ENCODE measurements at places on chromosomes 1 and 21.

DNA sequence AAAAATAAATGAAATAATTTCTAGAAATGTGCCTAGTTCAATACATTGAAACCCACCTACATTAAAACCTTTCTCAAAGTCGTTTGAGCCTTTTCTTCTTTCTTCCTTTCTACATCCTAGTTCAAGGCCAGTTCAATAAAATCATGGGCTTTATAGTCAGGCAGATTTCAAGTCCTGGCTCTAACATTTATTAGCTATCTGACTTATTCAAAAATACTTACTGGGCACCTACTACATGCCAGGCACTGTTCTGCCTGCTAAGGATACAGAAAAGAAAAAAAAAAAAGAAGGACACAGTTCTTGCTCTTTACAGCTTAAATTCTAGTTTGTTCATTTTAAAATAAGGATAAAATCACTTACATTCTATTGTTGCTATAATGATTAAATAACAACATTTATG lies 134.2 kb upstream of the FGGY start:
- no peak for DNase-seq

GRCh38 chr1:172350856-172351255 lies 69.6 kb upstream of the C1orf105 start:
- DNase-seq: no peak

GRCh38 chr21:27734146-27734545 lies 767.3 kb upstream of the ADAMTS5 start:
- no peak for DNase-seq

DNA sequence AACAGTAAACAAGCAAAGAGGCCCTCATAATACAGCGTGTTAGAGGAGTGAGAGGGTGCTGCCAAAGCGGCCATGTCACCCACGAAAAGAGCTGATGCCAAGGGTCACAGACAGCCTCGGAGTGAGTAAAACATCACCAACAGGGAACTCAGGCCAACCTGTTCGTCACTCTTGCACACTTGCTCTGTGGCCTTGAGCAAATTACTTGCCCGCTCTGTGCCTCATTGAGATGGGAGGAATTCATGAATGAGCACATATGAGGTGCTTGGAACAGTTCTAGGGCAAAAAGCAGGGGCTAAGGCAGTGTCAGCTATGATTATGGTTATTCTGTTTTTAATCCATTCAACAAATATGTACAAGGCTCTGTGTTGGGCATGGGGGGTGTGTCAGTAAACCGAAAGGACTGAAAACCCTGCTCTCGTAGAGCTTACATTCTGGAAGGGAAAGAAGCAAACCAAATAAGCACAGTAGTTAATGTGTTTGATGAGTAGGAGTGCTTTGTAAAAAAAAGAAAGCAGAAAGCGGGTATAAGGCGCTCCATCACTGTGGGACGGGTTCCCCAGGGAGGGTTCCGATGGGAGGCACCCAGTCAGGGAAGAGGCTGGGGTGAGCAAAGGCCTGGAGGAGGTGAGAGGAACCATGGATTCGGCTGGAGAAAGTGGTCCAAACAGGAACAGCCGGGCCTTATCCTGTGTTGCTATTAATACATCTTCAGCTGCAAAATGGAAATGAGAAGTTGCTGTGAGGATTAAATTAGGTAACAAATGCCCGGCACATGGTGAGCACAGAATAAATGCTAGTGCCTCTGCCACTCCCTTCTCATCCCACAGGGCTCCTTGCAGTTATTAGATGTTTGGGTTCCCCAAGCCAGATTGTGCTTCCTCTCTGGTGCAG lies 39.5 kb upstream of the RD3 start:
- DNase-seq: no peak

- DNase-seq: peak; percentile 76
These were observed 71.4 kb downstream of the USP1 start for GRCh38 chr1:62508187-62508758.

DNA sequence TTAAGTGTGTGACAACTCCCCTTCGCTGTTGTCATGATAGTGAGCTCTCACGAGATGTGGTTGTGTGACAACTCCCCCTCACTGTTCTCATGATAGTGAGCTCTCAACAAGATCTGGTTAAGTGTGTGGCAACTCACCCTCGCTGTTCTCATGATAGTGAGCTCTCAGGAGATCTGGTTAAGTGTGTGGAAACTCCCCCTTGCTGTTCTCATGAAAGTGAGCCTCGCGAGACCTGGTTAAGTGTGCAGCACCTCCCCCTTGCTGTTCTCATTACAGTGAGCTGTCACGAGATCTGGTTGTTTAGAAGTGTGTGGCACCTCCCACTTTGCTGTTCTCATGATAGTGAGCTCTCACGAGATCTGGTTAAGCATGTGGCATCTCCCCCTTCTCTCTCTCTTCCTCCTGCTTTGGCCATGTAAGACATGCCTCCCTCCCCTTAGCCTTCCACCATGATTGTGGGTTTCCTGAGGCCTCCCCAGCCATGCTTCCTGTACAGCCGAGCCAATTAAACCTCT lies 25.1 kb upstream of the LSS start:
- peak; percentile 65 for DNase-seq

DNA sequence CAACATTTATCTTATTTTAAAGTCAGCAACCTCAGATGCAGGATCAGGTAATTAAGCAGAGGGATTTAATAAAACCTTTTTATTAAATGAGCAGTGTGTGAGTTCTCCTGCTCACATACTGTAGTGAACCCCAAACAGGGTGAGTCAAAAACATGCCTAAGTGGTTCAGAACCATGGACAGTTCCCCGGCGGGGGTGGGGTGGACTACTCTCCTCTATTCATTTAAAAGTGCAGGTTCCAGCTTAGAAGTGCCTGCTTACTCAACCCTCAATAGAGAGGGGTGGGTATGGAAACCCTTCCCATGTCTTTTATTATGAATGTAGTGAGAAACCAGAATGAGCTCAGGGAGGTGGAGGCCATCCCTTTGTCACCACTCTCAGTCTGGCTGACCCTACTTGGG lies 397.9 kb downstream of the HHAT start:
- peak; percentile 49 for DNase-seq

- no peak for DNase-seq
These were observed 45.6 kb upstream of the JAK1 start for GRCh38 chr1:65011983-65012382.

DNA sequence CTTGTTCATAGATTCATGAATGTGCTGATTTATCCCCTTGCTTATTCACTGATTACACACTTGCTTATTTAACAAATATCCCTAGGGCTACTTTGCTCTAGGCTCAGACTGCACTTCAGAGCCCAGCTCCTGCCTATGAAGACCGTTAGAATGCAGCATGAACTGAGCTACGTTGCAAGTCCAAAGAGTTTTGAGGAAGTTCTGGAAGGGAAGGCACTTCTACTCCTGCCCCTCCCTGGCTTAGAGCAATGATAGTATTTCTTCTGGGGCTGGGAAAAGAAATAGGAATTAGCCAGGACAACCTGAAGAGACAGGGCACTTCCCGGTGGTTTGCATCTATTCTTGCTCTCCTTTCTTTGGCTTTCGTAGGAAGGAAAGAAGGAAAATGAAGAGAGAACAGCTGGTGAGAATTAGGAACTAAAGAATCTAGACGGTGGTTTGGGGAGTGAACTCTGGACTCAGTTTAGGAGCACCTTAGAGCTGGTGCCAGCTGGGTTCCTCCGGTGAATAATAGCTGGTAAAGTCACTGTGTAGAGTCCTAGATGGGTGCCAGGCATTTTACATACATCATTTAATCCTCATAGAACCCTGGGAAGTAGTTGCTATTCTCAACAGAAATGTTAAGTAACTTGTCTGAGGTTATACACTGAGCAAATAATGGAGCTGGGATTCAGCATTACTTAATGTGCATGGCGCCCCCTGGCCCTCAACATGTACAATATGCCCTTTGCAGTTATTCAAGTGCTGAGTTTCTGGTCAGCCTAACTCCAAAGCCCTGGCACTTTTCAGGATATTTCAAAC lies 65.9 kb downstream of the NDUFS5 start:
- peak; percentile 81 for DNase-seq

DNA sequence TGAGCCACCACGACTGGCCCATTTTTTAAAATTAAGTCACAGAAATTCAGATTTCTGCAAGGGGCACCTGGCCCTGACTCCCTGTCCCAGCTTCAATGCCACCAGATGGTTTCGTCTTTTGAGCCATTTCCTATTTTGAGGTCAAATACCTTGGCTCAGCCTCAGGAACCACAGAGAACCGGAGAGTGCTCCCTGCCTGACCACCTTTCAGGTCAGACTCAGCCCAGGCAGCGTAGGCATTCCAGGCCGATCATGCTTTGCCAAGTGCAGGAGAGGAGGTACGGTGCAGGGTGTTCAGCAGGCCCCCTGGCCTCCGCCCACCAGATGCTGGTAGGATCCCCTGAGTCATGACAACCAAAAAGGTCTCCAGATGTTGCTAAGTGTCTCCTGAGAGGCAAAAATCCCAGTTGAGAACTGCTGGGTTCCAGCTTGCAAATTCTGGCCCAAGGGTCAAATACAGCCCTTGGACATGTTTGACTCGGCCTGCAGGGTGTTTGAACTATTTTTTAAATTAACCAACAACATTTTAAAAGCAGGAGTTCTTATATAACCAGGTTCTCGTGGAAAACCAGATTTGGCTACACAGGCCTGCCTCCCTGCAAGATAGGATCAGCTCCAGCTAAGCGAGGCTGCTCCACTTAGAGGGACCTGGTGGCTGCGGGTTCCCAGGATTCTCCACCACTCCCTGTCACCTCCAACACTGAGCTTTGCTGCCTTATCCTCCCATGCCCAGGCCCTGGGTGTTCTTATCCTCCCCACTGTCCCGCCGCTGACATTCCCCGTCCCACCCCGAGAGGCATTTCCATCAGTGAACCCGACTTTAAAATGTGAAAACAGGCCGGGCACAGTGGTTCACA lies 61.9 kb upstream of the TARDBP start:
- no peak for DNase-seq

DNA sequence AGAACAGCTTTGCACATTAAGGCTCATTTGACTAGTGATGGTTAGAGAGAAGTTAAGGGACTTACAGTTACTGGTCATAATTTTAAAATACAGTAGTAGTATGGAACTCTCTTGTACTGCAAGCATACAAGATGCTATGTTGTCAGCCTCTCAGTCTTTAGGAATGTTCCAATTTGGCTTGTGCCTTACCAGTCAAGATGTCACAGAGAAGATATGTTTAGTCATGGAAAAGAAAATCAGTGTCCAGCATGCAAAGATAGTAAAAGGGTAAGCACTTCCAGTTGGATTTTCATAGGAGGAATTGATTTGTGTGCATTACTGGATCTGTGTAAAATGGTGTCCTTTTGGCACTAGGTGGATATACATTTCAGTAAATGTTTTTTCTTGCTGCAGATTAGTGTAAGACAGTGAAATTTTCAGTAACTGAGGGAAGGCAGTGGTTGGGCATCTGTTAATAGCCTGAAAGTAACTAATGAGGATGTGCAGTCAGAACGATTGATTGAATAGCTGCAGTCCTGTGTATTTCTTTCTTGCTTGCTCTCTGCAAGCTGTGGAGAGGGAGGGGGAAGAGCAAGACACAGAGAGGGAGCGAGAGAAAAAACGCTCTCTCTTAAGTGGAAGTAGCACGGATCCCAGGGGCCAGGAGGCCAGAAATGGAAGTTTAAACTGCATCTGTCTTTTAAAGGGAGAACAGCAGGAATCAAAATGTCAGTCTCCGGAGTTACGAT lies 108.2 kb downstream of the CLEC20A start:
- no peak for DNase-seq

GRCh38 chr1:150536836-150537731 lies 12.1 kb upstream of the ADAMTSL4 start:
- no peak for DNase-seq

DNA sequence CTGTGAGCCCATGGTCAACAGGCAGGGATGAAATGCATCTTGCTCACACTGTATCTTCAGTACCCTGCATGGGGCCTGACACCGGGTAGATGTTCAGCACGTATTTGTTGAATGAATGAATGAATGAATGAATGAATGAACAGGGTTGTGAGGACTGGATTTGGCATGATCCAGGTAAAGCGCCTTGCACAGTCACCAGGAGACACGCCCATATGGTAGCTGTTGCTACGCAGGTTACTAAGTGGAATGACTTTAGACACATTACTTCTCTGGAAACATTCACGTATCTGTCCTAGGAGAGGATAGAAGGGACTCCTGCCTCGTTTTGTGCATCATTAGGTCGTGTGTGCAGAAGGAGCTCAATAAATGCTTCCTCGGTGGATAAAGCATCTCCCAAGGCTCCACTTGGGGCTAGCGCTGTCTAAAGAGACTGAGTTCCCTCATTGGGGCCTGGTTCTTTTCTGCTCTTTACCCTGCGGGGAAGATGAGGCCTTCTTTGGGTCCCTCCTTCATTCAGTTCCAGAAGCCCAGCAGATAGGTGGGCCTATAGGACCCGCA lies 54.2 kb downstream of the NDUFS5 start:
- DNase-seq: no peak

- DNase-seq: no peak
These were observed 7.6 kb upstream of the SHISA4 start for GRCh38 chr1:201880928-201881571.

GRCh38 chr1:25042331-25043227 lies 112.5 kb upstream of the RUNX3 start:
- no peak for DNase-seq

DNA sequence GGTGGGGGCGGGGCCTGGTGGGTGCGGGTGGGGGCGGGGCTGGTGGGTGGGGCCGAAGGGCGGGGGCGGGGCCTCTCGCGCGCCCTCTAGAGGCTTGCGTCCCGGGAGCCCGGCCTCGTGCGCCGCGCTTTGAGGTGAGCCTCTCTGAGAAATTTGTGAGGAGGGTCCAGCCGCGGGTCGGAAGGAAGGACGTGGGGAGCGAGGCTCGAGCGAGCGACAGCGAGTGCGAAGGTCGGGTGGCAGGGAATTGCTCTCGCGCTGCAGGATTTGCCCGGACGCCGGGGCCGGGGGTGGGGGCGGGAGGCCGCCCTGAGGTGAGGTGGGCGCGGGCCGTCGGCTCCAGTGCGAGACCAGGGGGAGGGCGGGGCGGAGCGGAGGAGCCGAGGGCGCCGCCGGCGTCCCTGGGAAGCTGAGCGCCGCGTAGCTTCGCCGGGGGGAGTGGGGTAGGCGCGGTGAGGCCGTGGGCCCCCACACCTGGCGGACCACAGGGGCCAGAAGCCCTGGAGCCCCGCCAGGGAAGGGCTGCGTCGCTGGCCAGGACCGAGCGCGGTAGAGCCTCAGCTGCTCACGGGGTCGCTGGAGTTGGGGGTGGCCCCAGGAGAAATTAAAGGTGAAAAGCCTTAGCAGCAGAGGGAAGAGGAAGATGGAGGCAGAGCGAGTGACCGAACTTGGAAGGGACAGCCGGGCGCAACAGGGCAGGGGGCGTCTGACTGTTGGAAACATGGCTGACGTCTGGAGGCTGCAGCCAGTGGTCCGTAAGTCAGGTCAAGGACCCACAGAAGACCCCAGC lies 754 bp upstream of the LSS start:
- peak; percentile 70 for DNase-seq

- no peak for DNase-seq
These were observed 128.5 kb upstream of the ERRFI1 start for GRCh38 chr1:8154621-8155052.

DNA sequence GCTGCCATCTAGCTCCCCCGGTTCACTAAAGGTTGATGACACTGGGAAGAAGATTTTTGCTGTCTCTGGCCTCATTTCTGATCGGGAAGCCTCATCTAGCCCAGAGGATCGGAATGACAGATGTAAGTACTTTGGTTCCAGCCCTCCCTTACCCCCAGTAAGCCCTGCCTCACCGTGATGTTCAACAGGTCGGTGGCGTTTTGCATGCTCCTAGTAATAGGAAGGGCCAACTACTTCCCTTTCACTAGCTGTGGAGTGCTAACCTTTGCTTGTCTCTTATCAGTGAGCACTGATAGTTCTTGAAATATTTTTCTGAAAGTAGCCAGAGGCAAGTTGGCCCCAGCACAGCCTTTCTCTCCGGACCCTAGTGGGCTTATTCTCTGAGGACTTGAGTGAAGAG lies 7.5 kb downstream of the RNF220 start:
- DNase-seq: no peak

Data from erythroblast (primary cell).